ENCODE measurements at places on chromosomes 7 and 10.
A peak's percentile ranks its signal among the peaks of the same experiment; 100 is the strongest.

GRCh38 chr7:133748443-133749407, 378.4 kb upstream of the LRGUK start:
- H3K36me3 ChIP-seq, result no peaks in the 10 kb centered on the region
- H3K27ac ChIP-seq, result no peak overlapping the region
- H3K4me3 ChIP-seq, result no peak overlapping the region
- H3K27me3 ChIP-seq, result no peaks in the 10 kb centered on the region
- H3K4me1 ChIP-seq, result no peaks in the 10 kb centered on the region
- no peak for DNase-seq

DNA sequence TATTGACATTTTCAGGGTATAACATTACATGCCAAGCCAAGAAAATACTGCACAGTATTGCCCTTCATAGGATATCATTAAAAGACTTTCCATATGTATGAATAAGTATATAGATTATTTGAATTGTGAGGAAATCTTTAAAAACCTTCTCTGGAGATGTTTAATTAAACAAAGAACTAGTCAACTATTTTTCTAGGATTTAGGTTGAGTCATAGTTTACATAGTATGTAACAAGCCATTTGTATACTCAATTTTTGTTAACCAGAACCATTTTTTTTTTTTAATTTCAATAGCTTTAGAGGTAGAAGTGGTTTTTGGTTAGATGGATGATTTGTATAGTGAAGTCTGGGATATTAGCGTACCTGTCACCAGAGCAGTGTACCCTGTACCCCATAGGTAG, 151.2 kb upstream of the ASAH2 start:
- no peaks in the 10 kb centered on the region for H3K27me3 ChIP-seq
- peaks cover 2% of the 10 kb centered on the region for H3K36me3 ChIP-seq
- no peak for DNase-seq

DNA sequence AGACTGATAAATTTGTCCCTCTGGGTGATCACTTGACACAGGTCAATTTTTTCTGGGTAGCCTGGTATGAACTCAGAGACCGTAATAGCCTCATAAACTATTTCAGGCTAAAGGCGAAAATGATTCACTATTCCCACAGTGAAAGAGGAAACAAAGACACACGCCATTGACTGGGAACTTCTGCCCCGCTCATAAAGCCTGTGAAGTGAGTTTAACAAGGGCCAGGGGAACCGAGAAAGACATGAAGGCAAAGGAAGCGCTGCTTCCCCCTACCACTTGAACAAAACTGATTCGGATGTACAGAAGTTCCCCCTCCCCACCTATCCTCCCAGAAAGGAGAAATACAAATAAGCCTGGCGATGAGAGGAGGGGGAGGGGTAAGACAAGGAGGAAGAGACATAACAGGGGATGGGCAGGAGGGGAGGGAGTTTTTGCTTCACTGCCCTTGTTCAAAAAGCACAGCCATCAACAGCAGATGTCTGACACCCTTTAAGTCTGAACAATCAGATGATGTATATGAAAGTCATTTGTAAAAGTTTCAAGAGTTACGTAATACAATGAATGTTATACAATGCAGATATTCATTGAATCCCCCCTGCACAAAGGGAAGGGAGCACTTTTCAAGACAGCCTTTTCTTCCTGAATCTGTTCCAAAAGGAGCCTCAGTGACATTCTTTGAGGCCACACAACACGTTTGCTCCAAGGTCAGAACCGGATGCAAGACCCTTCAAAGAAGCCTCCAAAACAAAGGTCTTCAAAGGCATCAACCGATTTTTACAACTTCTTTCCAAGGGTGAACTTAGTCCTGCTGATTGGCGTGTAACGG, 734 bp downstream of the ABCB4 start:
- H3K4me1 ChIP-seq, result peaks cover 10% of the 10 kb centered on the region
- no peak overlapping the region for H3K27ac ChIP-seq
- peak overlapping the region; percentile 35 for H3K4me3 ChIP-seq
- no peaks in the 10 kb centered on the region for H3K36me3 ChIP-seq

DNA sequence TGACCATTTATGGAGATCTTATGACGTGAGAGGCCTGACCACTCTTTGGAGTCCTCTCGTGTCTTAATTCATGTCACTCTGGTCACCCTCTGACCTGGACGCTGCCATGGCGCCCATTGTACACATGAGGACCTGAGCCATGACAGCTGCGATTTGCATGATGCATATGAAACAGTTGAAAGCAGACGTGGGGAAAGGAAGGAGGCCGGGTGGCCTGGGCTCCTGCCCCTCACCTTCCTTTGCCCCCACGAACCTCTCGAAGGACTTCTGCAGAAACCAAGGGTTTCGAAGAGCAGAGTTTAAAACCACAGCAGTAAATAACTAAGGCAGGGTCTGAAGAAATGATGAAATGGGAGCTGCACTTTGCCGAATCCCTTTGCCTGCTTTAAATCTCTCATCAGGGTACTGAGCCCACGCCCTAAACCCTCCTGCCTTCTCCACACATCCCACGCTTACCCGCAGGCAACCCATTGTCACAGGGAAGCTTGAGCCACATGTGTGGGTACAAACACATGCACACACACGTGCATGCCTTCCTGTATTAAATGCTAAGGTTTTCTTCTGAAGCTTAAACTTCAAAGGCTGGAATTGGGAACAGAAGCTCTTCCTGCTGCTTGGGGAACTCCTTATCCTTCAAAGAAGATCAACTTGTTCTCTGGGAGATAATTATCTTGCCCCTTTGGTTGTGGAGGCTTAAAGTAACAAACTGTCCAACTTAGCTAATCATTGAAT, 11.7 kb upstream of the CALML3 start:
- DNase-seq, result no peak
- H3K4me3 ChIP-seq, result no peak overlapping the region
- no peak overlapping the region for H3K27ac ChIP-seq
- no peaks in the 10 kb centered on the region for H3K27me3 ChIP-seq

Data from T-cell (primary cell).